ENCODE measurements at places on chromosomes 4 and X.

DNA sequence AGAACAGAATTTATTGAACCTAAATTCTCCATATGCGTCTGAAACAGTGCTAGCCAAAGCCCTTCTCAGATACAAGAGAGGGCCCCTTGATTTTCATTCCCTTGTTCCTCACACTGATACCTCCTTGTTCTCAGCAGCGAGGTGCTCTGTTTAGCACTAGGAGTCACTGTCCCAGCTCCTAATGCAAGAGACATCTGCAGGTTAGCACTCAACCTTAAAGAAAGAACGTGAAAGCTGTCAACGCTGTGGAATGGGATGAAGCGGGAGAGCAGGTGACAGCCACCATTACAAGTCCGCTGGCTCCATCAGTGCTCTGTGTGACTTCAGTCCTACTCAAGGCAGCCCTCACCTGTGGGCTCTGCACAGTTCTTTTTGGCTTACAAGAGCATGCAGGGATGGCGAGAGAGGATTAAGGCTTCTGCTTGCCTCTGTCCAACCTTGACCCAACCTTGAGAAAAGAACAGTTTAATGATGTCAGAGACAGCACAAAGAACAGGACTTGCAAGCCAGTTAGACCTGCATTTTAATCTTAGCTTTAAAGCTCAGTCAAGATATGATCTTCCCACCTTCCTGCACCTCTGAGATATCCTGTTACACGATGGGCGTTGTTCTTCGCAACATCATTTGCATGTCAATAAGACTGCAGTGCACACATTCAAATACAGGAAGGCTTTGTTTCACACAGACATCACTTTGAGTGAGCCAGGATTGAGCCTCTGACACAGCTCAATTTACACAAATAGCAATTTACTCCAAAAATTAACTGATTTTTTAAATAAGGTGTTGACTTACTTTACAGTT is 95.1 kb downstream of the ARSF start:
- DNase-seq: no peak

- peak; percentile 78 for DNase-seq
These were observed 47.9 kb upstream of the RGN start for GRCh38 chrX:47030339-47030738.

- DNase-seq: no peak
These were observed 1.5 kb upstream of the MSMO1 start for GRCh38 chr4:165325732-165326512.

DNA sequence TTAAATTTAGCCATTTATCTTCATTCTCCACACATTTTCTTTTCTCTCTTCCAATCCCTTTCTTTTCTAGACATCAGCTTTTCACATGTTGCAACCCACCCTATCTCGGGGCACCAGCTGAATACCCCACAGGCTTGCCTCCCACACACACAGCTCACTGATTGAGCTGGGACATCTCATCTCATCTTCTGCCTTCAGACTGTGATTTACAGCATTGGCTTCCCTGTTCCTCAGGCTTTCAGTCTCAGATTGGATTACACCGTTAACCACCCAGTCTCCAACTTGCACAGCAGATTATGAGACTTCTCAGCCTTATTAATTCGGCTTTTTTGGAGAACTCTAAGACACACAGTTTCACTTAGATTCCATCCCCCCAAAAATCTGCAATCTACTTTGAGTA is 93.7 kb downstream of the PRSS12 start:
- no peak for DNase-seq

- no peak for DNase-seq
These were observed 78.3 kb downstream of the FHDC1 start for GRCh38 chr4:153014460-153014859.

Measured in glomerular endothelial cell (primary cell).